Activated naive CD8-positive, alpha-beta T cell treated with anti-CD3 and anti-CD28 coated beads, Interleukin-2, amount 50 U/mL, for 16 hours (primary cell): ENCODE measurements at places on chromosomes 7 and 10.

GRCh38 chr10:47024399-47025252, 113.4 kb downstream of the PTPN20 start:
- peak; percentile 37 for DNase-seq

- DNase-seq = no peak
These were observed 1.3 kb upstream of the SLC26A5 start for GRCh38 chr7:103447073-103447960.

DNA sequence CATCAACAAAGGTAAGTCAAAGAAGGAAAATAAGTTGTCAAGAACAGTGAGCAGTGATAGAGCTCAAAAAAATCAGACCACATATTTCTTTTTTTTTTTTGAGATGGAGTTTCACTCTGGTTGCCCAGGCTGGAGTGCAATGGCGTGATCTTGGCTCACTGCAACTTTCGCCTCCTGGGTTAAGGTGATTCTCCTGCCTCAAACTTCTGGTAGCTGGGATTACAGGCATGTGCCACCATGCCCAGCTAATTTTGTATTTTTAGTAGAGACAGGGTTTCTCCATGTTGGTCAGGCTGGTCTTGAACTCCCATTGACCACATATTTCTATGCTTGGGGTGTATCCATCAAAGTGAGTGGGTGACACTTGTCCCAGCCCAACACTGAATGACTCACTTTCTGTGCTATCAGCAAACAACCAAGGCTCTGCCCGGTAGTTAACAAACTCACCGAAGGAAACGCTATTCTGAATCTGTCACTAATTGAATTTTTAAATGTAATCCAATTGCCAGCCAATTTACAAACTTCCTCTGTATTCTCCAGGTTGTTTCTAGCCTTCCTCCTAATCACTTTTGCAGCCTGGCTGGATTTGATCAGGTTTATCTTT, 19.6 kb upstream of the SMNDC1 start:
- no peak for DNase-seq

- no peak for DNase-seq
These were observed 320.9 kb upstream of the AUTS2 start for GRCh38 chr7:69277366-69277765.

- DNase-seq = no peak
These were observed 6.6 kb downstream of the DMBT1 start for GRCh38 chr10:122567056-122567660.

DNA sequence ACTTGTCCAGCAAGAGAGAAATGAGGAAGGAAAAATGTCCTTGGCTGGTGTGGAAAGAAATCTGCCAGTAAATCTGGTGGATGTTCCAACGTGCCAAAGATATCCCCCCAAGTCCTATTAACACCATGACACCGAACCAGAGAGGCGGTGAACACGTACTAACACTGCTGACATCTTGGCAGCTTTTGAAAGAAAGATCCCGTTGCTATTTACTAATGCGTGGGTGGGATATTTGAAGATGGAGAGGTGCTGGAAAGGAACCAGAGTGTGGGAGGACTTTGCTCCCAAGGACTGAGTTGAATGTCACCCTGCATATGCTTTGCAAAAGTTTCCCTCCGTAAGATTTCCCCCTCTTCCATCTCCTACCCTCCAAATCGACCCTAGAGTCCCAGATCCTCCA, 7.9 kb downstream of the CCDC3 start:
- no peak for DNase-seq

DNA sequence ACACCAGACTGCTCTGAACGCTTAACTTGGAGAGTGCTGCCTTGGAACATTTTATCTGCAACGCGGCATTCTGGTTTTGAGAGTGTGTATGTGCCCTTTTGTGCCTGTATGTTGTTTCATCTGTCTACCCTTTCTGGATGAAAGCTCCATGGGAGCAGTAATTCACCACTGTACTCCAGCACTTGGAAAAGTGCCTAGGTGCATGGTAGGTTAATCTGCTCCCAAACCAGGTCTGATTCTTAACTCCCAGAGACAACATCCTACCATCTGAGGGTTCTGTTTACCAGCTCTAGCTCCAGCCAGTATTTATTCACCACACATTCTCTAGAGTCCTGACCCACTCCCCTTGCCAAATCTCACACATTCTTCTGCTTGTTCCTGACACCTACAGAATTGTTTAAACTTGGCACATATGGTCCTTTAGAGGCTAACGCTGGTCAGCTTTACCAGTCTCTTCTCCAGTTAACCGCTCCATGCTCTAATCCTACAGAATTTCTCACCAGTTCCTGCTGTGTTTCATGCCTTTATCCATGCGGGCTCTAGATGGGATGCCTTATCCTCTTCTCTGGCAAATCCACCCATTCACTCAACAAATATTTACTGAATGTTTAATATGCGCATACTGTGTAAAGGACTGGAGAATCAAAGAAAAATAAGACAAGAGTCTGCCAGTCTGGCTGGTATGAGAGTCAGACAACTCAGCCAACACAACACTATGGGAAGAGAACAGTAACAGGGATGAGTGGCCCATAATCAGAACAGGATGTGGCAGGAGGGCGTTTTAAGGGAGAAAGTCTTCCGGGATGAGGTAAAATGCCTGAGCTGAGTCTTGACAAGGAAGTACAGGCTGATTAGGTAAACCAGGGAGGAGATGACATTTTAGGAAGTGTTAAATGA, 46.3 kb downstream of the MTPN start:
- DNase-seq = no peak

- no peak for DNase-seq
These were observed 34.6 kb downstream of the RBM28 start for GRCh38 chr7:128309124-128309523.

DNA sequence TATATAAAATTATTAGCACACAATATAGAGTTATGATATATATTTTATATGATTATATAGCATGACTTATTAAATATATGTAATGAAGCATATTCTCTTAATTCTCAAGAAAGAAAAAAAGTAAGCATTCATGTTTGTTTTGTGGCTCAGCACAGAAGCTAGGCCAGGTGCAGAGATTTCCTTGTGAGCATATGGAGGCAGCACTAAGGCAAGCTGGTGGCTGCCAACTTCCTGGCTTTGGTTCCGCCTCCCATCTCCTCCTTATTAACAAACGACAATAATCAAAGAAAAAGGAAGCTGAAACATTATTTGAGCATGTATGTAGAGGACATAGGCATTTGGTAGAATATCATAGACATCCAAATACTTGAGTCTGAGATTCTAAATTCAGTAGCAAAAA, 130.3 kb downstream of the ST7 start:
- DNase-seq = no peak

GRCh38 chr10:121633056-121633455, 34.8 kb upstream of the FGFR2 start:
- DNase-seq = no peak

- no peak for DNase-seq
These were observed 36.6 kb upstream of the PLPP4 start for GRCh38 chr10:120420421-120420820.

DNA sequence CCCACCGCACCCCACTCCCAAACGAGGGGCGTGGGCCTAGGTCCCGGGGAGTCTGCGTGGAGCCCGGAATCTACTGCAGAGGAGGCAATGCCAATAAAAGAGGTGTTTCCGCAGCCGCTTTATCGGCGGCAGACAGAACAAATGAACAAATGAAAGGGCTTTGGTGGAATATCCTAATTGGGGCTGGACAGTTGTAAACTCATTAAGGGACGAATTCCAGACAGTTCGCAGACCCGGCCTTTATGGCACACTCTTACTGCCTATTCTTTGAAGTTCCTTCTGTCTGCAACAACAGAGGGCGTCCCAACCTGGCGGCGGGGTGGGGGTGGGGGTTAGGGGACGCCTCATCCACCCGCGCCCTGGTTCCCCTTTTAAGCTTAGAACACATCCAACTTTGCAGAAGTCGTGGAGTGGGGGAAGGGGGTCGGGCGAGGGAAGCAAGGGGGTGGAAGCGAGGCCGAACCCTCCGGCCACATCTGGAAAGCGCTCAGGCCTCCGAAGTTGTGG, 4.1 kb downstream of the HOXA9 start:
- DNase-seq = no peak

DNA sequence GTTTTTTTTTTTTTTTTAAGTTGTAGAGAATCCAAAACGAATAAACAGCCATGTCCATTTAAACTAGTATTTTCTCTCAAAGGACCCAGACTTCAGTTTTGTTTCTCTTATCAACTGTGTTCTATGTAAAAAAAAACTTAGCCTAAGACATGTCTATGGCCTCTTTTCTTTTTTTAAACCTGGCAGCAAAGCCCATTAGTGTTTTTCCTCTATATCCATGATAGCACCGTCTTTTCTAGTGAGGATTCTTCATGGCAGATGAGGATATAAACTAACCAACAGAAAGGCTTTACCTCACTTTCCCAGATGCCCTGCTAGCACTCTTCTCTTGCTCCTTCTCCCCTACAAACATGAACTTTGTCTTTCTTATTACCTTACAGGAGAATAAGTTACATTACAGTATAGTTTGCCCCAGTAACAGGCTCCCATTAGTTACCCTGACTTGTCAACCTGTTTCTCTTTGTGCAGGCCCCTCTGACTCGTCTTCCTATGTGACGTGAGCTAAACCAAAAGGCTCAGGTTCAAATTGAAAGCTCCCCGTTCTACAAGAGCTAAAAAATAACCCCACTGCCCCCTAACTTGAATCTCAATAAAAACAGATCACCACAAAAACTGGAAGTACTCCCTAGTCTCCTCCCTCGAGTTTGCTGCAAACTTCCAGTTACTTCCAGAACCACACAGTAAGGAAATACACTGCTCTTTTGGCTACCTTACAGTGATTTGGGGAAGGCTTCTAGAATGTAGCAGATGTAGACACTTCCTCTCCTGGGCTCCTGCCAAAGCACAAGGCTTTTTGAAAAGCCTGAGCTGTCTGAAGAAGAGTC, 20.1 kb downstream of the P4HA1 start:
- DNase-seq = no peak

- no peak for DNase-seq
These were observed 64.1 kb upstream of the PDZD8 start for GRCh38 chr10:117439243-117439912.

- DNase-seq = no peak
These were observed 16.3 kb downstream of the RBM33 start for GRCh38 chr7:155660758-155661093.

DNA sequence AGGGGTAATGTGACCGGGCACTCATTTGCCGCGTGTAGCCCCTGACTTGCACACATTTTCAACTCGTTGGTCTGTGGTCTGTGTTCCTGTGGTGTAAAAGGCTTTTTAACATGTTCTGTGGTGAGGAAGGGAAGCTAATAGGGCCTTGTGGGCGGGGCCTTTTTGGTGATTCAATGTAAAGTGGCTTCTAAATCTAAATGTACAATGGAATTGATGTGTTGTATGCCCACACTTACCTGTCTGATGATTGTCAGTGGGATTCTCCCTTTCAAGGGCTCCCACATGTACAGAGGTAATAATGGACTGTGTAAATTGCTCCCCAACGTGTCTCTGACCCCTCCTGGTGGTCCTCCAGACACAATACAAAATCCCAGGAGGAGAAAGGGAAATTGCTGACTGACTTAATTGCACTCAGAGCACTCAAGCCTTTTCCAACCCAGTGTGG, 43.1 kb upstream of the GATAD1 start:
- DNase-seq = no peak

DNA sequence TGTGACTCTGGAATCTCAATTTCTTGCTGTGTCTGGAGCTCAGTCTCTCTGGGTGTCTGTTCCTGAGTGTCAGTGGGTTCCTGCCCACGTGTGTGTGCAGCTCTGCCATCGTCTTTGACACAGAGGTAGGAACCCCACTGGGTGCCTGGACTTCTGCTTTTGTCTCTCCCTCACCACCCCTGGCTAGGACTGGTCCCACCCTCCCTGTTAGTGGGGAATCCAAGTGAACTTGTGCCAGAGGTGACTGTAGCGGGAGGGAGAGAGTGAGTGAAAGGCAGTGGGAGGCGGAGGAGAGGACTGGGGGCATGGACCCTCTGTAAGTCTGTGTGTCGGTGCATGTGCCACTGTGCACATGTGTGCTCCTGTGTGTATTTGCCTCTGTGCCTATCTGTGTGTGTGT, 299.9 kb upstream of the ZMIZ1 start:
- DNase-seq = no peak

DNA sequence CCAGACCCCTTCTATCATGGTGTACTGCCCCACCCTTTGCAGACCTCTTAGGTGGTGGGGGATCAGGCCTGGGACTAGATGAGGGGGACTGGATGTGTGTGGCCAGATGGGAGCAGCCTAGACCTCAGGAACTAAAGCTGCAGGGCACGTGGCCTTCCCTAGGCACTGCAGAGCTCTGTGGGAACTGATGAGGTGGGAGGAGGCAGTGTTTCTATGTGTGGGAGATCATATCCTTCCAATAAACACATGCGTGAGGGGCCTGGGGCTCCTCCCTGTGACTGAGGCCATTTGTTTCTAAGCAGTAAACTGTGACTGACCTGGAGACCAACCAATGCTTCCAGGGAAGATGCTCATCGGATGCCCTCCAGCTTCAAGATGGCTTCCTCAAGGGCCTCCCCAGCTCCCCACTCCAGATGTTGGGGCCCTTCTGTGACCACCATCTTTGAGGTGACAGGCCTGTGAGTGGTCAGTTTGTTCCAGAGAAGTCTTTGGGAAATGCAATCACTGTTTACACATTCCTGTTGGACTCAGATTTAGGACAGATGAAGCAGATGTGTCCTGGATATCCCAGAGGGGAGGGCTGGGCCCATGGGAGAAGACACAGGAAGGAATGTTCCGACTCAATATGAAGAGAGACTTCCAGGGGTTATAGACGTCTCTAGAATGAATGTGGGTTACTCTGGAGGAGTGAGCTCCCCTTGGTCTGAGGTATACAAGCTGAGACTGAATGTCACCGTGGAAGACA, 23.6 kb upstream of the ZCCHC24 start:
- DNase-seq = no peak
